Stimulated activated CD8-positive, alpha-beta memory T cell treated with anti-CD3 and anti-CD28 coated beads, Interleukin-4, amount 100 ng/mL, for 48 hours (primary cell): ENCODE measurements at places on chromosomes 7 and 10.

DNA sequence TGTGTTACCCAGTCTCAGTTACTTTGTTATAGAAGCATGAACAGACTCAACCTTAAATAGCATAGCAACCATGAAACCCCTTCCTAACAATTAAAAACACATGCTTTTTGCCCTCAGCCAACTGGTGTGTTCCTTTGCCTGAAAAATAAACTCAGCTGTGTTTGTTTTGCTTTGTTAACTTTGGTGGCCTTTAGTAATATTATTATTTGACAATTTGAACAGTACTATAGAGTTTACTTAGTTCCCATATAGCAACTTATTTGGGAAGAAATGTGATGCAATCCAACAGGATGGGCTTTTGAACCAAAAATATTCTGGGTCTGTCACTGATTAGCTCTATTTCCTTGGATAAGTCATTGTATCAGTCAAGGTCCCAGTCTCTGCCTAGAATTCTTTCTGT, 22.5 kb upstream of the MKLN1 start:
- no peak for DNase-seq

- DNase-seq, result no peak
These were observed 39.4 kb upstream of the SLC25A13 start for GRCh38 chr7:96361116-96361857.

DNA sequence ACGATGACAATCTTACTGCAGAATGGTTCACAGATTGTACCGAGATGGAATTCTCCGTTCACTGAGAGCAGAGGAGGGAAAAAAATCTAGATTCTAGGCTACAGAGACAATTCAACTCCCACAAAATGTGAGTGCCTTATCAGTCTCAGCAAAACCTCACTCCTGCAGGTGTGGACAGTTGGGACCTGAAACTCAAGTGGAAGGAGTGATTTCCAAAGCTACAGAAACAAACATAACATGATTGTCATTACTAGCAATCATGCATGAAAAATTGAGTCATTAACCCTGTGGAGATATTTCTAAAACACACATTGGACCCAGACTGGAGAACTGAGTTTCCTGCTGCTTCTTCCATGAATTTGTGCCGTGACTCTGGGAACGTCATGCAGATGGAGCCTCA, 70.3 kb downstream of the CALML3 start:
- DNase-seq, result no peak

DNA sequence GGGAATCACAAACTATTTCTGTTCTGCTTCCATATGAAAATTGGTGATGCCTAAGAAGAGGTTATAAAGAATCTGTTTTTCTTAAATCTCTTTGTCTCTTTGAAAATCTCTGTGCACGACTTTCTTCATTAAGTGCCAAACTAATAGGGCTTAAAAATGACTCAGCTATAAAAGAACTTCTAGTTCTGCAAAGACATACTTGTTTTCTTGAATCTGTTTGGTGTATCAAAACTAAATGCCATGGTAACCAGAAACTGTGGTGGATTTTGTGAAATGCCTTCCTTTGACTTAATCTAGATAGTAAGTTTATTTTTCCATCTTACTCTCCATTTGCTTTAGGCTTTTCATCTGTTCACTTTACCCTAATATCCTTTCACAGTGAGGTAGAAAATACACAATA, 417.8 kb downstream of the PARD3 start:
- DNase-seq, result no peak

DNA sequence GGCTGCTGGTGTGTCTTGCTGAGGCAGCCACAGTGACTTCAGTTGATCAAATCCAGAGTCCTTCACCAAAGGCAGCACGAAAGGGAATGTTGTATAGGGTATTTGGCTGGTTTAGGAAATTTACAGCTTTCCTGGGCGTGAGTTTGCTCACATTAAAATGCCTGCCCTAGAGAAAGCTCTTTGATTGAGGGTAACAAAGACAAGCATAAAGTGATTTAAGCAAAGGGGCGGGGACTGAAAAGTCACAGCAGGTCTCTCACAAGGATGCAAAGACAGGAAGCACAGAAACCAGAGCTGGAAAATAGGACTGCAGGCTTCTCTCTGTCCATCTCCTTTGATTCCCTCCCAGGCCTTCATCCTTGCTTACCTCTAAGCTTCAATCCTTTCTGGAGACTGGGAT, 139.2 kb downstream of the ELMO1 start:
- DNase-seq, result no peak

- DNase-seq, result peak; percentile 67
These were observed at the start of gene ADAP1 for GRCh38 chr7:954330-955238. TSS of gene ADAP1 (minus strand) at chr7:954680. CDS start at chr7:954477, 203 bp downstream.

DNA sequence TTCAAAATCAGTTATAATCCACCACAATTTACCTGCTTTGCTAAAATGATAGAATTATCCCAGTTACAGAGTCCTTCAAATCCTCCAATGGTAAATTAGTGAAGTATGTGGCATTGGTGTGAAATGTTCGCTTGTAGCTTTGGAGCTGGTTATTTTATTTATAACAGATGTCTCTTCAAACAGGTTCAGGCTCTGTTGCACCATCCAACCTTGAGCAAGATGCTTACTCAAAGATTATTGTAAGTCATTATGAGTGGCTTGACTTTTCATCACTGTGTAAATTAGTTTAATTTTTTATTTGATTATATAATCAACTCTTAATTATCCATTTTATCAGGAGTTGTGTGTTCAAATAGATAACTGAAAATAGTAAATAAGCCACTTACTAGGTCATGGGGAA, 99.4 kb downstream of the BTRC start:
- no peak for DNase-seq

DNA sequence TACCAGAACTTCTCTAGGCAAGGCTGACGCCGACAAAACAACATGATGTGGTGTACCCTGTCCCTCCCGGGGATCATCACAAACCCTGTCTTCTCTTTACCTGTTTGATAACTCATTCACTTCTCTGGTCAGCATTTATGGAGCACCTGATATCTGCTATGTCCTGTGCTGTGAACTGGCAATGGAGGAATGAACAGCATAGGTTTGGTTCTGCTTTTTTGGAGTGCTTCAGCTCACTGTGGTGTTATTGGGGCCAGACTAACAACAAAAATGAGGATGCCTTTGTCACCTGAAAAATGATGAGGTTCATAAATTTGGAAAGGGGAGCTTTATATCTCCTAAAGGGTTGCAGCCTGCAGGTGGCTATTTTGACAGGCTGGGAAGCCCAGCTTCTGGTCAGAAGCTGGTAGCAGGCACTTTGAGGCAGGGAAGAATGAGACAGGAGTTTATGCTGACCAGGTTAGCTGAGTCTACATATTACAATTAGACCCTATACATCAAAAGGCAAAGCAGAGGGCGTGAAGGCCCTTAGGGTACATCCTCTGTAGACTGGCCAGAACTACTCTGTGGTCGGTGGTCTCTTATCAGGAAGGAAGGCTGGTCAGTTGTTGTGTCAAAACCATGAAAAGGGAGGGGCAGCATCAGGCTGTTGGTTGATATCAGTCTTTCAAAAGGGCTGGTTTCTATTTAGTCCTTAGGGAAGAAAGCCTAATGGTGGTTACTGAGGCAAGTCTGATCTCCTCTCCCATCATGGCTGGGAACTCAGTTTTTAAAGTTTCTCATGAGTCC, 42.3 kb downstream of the SH2D4B start:
- DNase-seq, result no peak

GRCh38 chr7:21986096-21986495, 40.4 kb upstream of the CDCA7L start:
- no peak for DNase-seq

- DNase-seq, result peak; percentile 82
These were observed 10.8 kb downstream of the LFNG start for GRCh38 chr7:2530071-2530987.

DNA sequence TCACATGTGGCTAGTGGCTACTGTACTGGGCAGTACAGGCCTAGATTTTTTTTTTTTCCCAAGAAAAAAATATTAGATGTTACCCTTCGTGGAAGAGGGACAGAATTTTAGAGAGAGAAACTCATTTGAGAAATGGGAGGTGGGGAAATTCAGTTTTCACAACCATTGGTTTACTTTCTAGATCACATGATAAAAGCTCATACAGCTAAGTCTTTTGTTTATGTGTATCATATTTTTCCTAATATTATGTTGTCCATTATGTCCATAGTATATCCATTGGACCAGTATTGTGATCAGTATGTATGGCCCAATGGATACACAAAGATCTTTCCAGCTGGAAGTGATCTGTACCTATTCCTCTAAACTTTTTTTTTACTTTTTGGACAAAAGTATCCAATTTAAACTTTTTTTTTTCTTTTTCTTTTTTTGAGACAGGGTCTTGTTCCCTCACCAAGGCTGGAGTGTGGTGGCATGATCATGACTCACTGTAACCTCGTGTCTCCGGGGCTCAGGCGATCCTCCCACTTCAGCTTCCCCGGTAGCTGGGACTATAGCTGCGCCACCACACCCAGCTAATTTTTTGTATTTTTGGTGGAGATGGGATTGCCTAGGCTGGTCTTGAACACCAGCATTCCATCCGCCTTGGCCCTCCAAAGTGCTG, 4.1 kb downstream of the CALU start:
- no peak for DNase-seq

DNA sequence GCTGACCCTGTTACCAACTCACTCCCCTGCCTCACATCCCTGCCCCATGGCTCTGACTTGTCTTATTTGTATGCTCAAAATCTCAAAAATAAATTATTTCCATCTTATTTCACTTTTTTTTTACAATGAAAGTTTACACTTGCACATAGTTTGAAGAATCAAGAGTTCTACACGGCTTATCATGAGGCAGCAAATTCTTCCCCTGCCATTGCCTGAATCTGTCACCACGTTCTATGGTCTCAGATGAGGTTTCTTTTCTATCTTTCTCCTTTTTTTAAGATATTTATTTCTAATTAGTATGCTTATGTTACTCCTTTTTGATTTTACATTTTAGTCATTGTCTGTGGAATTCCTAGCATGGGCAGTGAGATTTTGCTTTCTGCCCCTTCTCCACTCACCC, 28.4 kb downstream of the ARHGAP22 start:
- no peak for DNase-seq

DNA sequence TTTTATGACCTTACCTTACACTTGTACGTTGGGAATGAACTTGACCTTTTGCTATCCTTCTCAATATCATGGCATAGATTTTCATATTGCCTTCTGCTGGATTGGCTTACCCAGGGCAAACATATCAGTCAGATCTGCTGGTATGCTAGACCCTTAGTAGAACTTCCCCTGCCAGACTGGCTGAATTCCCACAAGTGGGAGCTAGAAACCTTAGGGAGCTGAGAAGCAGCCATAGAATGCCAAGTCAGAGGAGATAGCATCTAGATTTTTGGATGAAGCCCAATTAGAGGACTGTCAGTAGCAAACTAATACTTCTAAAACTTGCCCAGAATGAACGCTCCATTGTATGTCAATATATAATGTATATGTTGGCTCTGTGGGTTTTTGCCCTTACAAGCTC, 385.0 kb downstream of the NXPH1 start:
- no peak for DNase-seq

DNA sequence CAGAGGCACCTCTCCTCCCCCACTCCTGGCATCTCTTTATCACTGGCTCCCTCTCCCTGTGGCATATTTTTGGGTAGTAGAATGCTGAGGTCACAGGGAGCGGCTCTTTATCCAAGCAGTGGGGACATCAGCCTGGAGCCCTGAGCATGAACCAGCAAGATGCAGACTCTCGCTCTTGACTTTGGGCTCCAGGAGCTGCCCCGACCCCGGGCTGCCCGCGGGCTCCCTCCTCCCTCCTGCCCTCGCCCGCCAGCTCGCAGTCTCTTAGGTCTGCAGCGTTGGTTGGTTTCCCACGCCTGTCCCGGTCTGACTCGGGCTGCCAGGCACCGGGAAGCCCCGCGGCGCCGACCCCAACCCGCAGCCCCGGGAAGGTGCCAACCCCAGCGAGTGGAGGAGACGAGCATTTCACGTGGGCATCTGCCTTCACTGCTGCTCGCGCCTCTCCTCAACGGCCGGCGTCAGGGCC, 1.3 kb downstream of the INSYN2A start:
- no peak for DNase-seq

DNA sequence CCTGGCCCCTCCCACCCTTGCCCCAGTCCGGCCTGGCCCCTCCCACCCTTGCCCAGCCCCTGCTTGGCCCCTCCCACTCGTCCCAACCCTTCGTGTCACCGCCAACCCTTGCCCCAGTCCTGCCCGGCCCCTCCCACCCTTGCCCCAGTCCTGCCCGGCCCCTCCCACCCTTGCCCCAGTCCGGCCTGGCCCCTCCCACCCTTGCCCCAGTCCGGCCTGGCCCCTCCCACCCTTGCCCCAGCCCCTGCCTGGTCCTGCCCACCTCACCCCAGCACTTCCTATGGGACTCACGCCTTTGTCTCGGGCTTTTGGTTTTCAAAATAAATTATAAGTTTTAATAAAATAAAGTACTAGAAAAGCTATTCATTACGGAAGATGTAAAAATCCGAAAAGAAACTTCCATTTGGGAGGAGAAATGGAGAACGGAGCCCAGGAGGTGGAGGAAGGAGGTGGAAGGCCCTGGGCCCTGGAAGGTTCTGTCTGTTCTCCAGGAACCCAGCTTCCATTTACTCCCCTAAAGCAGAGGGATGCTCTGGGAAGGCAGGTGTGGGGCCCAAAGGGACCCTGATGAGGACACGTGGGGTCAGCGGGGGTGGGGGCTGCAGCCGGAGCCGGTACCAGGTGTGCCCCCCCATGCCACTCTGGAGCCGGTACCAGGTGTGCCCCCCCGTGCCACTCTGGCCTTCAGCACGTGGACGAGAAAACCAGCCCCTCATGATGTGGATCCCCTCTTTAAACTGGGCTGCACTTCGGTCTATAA, 52.2 kb downstream of the PWWP2B start:
- DNase-seq, result no peak

- no peak for DNase-seq
These were observed 38.6 kb downstream of the ZNRF2 start for GRCh38 chr7:30323006-30323355.

DNA sequence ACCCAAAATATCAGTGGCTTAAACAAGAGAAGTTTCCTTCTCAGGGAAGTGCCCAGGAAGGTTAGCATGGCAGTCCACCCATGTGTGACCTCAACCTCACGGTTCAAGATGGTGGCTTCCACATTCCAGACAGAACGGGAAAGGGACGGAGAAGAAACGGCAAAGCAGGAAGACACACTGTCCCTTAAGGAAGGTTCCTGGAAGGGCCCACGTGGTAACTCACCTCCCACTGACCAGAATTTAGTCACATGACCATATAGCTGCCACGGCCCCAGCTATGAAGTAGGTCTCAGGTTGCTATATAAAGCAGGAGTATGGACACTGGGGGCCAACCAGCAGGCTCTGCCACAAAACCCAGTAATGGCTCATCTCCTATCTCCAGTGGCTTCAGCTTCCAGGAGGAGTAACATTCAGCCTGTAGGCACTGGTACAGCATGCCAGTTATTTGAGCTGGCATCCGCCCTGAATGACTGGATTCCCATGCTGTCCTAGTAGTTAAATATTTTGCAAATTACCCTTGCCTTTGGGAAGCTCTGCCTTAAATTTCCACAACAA, 278.5 kb upstream of the KLF14 start:
- no peak for DNase-seq

GRCh38 chr10:48976196-48976595, 36.6 kb upstream of the LRRC18 start:
- DNase-seq, result no peak
